ENCODE measurements at places on chromosomes 7 and 10.

- no peak for DNase-seq
Measured at GRCh38 chr10:72081210-72081609, 7.1 kb downstream of the SPOCK2 start.

GRCh38 chr10:118042336-118042735 lies 4.4 kb downstream of the RAB11FIP2 start:
- no peak for DNase-seq

- no peak for DNase-seq
Measured at GRCh38 chr7:26101361-26102151, 50.4 kb upstream of the NFE2L3 start.

DNA sequence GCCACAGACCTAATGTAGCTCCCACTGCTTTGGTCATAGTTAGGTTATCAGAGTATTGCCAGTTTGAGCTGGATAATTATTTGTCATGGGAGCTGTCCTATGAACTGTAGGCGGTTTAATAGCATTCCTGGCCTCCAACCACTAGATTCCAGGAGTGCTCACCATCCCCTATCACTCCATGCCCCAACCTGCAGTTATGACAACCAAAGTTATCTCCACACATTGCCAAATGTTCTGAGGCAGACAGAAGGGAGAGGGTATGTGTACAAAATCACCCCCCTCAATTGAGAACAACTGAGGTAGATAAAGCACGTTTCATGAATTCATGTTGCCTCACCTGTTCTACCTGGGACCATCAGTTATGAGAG lies 119.0 kb upstream of the CACUL1 start:
- no peak for DNase-seq

GRCh38 chr10:4067931-4068561 lies 283.0 kb upstream of the KLF6 start:
- DNase-seq: no peak

GRCh38 chr7:84462259-84462658 lies 267.7 kb upstream of the SEMA3A start:
- DNase-seq: no peak
